ENCODE measurements at places on chromosomes 3 and 15.

DNA sequence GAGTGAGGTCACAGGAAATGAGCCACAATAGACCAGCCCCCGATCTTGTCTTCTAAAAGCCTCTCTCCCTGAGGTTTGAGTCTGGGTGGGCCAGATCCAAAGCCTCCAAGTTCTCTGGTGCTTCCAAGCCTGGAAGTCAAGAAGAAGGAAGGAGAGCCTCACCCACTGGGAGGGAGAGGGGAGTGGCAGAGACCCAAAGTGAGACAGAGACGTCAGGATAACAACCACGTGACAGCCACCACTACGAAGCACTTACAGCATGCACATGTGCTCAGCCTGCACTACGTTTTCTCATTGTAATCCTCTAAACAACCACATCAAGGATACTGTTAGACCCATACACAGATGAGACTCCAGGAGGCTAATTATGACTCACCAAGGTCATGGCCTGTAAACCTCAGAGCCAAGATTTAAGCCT, 197.3 kb upstream of the LINGO1 start:
- no peak overlapping the region for H3K4me3 ChIP-seq
- no peak overlapping the region for H3K27ac ChIP-seq
- peak; percentile 43 for DNase-seq
- H3K27me3 ChIP-seq, result no peaks in the 10 kb centered on the region

DNA sequence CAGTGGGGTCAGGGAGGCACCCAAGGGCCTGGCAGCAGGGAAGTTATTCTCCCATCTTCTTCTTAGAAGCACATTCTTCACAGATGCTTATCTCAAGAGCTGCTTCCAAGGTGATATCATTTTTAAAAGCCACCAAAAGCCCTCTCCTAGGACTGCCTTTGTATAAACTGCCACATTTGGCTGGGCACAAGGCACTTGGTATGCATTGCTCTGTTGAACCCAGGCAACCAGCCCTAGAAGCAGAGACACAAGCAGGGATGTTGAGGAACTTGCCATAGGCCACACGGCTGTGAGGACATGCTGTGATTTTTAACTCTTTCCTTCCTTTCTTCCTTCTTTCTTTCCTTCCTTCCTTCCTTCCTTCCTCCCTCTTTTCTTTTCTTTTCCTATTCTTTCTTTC, 7.4 kb upstream of the SLC6A1 start:
- no peak for DNase-seq
- H3K4me1 ChIP-seq, result no peaks in the 10 kb centered on the region
- H3K4me3 ChIP-seq, result no peak overlapping the region
- no peaks in the 10 kb centered on the region for H3K36me3 ChIP-seq
- H3K27ac ChIP-seq, result no peak overlapping the region
- no peaks in the 10 kb centered on the region for H3K27me3 ChIP-seq

DNA sequence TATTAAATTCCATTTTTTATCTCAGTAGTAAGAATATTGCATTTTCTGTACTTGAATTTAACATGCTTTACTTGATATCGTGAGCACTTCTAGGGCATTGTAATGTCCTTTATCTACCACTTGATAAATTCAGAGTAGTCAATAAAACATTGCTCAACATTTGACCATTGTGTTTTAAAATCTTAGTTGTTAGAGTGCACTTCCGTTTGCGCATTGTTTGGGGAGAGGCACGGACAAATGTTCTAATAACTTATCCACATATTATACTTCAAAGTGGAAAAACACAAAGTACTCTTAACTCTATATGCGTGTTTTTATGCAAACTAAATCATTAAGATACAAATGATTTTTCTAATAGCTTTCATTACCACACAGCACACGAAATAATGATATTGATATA, 419 bp downstream of the FAM227B start:
- no peaks in the 10 kb centered on the region for H3K36me3 ChIP-seq
- H3K4me3 ChIP-seq, result peak overlapping the region; percentile 91
- peaks cover 4% of the 10 kb centered on the region for H3K4me1 ChIP-seq
- DNase-seq, result no peak
- H3K27me3 ChIP-seq, result no peaks in the 10 kb centered on the region

DNA sequence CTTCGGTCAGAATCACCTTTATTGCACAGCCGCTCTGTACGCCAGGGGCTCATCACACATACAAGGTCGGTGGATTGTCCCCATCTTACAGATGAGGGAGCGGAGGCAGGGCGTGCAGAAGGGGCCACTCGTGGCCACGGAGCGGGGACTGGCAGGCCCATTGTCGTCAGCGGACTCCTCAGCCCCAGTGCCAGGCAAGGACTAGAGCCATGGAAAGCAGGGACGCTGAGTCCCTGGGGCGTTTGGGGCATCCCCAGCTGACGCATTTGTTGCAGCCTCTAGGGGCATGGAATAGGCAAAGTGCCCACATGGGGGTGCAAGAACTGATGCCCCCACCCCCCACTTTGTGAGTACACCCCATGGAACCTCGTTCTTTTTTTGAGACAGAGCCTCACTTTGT, 29.8 kb upstream of the FURIN start:
- no peak overlapping the region for H3K27ac ChIP-seq
- no peak for DNase-seq

DNA sequence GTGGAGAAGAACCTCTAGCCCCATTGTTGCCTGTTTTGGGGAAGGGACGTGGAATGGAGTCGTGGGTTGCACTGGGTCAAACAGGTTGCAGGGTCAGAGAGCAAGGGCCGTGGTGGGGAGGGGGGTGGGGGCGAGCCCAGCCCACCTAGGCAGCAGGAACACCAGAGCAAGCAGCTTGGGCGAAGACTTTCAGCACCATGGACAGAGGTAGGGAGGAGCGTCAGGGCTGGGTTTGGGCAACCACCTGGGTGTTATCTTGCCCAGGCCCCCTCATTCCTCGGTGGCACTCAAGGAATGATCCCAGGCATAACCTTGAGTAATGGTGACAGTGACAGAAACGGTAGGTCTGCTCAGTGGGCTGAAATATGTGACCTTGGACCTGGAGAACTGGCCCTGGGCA, 45.9 kb upstream of the TMEM115 start:
- no peaks in the 10 kb centered on the region for H3K27me3 ChIP-seq
- no peak overlapping the region for H3K4me3 ChIP-seq
- H3K36me3 ChIP-seq, result no peaks in the 10 kb centered on the region

GRCh38 chr3:169354774-169355501, 308.6 kb downstream of the MECOM start:
- peaks cover 1% of the 10 kb centered on the region for H3K4me1 ChIP-seq
- no peaks in the 10 kb centered on the region for H3K36me3 ChIP-seq
- H3K27ac ChIP-seq, result no peak overlapping the region
- DNase-seq, result no peak

DNA sequence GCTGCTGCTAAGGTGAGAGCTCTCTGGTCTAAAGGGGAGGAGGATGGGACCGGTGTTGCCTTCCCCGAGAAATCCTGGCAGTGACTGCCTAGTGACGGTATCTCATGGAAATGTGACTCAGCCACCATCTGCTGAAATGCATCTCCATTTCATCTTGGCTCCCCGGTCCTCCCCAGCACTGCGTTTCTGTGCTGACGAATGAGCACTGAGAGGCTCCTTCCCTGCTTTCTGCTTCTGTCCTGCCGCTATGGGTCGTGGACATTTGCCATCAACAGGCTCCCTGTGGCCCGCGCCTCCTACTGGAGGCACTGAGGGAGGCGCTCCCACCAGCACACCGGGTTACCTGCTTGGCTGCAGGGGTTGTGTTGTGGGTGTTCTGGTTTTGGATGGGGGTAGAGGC, 13.5 kb upstream of the SEC13 start:
- DNase-seq, result no peak
- H3K4me3 ChIP-seq, result no peak overlapping the region
- H3K27me3 ChIP-seq, result no peaks in the 10 kb centered on the region
- no peaks in the 10 kb centered on the region for H3K4me1 ChIP-seq
- no peaks in the 10 kb centered on the region for H3K36me3 ChIP-seq

DNA sequence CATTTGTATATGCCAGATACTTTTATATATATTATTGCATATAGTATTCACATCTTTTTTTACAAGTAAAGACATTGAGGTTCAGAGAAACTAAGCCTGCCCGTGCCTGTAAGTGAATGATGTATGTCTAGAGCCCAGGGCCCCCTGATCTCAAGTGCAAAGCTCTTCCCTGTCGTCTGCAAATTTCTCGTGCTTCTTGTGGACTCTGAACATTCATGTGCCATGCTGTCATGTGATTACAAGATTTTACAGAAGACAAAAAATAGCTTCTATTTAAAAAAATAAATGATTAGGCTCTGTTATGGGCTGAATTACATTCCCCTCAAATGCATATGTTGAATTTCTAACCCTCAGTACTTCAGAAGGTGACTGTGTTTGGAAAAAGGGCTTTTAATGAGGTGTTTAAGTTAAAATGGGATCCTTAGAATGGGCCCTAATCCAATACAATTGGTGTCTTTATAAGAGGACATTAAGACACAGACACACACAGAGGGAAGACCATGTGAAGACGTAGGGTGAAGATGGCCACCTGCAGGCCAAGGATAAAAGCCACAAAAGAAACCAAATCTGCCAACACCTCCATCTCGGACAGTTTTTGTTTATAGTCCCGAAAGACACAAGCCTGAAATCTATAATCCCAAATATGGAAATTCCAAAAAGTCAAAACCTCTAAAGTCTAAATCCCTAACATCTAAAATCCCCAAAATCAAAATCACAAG, 3.9 kb upstream of the MASP1 start:
- H3K4me1 ChIP-seq, result peaks cover 1% of the 10 kb centered on the region
- DNase-seq, result no peak
- H3K4me3 ChIP-seq, result no peak overlapping the region
- no peak overlapping the region for H3K27ac ChIP-seq

DNA sequence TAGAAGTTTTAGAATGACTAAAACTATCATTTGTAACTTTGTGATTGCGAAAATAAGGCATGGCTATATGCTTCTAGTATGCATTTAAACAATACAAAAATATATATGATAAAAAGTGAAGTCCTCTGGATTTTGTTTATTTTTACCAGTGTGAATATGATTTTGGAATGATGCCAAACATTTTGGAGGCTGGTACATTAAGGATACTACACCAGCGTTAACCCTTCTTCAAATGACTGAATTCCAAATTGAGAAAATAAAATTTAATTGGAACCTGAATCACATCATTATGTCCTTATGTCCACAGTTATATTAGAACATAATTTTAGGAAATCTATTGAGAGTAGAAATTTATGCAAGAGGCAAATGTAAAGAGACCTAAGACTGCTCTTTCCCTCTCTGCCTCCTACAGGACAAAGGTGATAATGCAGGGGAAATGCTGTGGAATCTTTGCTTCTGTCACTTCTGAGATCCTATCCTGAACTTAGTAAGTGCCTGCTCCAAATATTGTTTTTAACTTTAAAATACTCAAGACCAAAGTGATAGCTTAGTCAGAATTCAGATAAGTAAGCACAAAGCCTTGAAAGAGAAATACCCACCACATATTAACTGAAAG, 121.1 kb upstream of the NANOGP8 start:
- no peak for DNase-seq
- no peak overlapping the region for H3K4me3 ChIP-seq
- no peak overlapping the region for H3K27ac ChIP-seq
- no peaks in the 10 kb centered on the region for H3K4me1 ChIP-seq

DNA sequence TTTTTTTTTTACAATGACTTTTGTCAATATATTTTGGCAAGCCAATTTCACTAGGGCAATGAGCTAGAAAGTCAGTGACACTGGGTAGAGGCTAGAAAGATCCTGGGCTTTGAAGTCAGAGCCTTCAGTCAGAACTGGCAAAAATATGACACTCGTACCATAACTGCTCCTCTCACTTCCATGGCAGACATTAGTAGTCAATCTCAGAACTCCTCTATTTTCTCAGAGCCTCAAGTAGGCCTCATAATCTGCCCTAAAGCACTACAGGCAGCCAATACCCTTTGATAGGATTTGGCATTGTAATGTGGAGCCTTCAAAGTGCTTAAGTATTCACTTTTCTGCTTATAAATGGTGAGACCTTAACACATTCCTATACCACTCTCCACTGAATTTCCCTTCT, 67.8 kb downstream of the ADAMTS9 start:
- H3K36me3 ChIP-seq, result peaks cover 12% of the 10 kb centered on the region
- H3K27ac ChIP-seq, result no peak overlapping the region
- no peak for DNase-seq
- H3K27me3 ChIP-seq, result no peaks in the 10 kb centered on the region
- H3K4me3 ChIP-seq, result no peak overlapping the region

DNA sequence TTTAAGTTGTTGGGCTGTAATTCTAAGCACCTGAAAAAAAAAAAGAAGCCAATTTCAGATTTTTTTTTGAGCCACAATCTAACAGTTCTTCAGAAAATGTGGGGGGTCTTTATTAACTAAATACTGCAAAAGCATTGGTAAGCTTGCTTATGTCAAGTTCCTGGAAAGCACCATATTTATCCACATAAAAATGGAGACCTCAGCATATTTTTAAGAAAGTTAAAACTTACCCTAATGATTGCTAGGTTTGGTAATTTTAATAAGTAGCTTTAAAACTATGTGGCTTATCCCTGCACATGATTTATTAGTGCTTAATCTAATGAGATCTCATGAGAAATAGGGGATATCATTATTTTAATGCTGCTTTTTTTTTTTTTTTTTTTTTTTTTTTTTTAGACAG, 156.8 kb downstream of the USP13 start:
- H3K4me1 ChIP-seq, result peaks cover 2% of the 10 kb centered on the region
- H3K27ac ChIP-seq, result no peak overlapping the region
- H3K4me3 ChIP-seq, result no peak overlapping the region
- H3K27me3 ChIP-seq, result no peaks in the 10 kb centered on the region
- H3K36me3 ChIP-seq, result no peaks in the 10 kb centered on the region

DNA sequence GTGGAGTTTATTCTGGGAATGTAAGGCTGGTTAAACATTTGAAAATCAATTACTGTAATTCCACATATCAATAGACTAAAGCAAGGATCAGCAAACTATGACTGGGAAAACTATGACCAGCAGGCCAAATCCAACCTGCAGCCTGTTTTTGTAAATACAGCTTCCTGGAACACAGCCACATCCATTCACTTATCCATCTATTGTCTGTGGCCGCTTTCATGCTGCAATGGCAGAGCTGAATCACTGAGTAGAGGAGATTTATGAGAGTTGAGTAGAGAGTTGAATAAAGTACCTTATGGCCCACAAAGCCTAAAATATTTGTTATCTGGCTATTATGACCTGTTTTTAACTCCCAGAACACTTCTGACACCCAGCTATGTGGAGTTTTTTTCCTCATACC, 12.2 kb downstream of the MYLK start:
- H3K36me3 ChIP-seq, result no peaks in the 10 kb centered on the region
- no peaks in the 10 kb centered on the region for H3K27me3 ChIP-seq
- H3K27ac ChIP-seq, result peak overlapping the region; percentile 37

DNA sequence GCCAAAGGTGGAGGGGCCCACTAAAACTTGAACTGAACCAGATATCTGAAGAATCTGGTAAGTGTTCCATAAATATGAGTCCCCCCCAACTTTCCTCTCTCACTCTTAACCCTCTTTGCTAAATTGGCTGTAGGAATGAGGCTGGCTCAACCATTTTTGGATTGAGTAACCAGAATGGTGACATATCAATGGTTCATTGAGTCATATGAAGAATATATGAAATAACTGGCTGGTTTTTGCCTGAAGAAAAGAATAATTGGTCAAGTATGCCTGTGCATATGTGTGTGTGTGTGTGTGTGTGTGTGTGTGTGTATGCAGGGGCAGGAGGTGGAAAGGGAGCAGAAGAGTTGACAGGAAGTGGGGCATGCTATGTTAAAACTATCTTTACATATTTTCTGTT, 472.9 kb upstream of the THBS1 start:
- no peaks in the 10 kb centered on the region for H3K4me1 ChIP-seq
- H3K27me3 ChIP-seq, result no peaks in the 10 kb centered on the region
- no peak for DNase-seq
- H3K4me3 ChIP-seq, result no peak overlapping the region
